ENCODE measurements at places on chromosomes 6 and 20. TPM values are rescaled to one million over a fixed set of nuclear protein-coding genes. Genes with fewer than 3 reads are reported as not detected.

GRCh38 chr20:672963-673602 is 2.5 kb downstream of the SCRT2 start:
- DNase-seq = no peak

GRCh38 chr6:157669747-157670216 is 153.3 kb upstream of the SNX9 start:
- DNase-seq = no peak

- no peak for DNase-seq
Observed at GRCh38 chr6:169038691-169039090, 215.0 kb downstream of the THBS2 start.

DNA sequence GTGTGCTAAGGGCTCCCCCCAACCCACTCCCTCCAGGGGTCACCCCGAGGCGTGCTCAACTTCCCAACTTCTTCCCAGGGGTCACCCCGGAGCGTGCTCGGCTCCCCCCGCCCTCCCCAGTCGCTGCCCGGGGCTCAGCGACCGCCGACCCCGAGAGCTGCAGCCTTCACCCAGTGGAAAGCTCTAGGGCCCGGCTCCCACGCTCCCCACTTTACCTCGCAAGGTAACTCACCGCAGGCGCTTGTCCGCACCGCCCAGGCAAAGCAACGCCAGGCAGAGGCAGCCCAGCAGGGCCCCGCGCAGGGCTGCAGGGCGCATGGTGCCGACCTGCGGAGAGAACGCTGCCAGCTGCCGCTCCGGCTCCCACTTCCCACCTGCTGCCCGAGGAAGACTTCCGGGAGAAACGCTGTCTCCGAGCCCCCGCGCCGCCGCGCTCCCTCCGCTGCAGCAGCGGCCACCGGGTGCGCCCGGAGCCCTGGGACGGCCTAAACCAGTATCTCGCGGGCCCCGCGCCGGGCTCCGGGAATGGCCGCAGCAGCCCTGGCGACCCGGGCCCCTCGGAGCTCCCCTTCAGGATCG is 396 bp downstream of the RNASET2 start:
- no peak for DNase-seq

DNA sequence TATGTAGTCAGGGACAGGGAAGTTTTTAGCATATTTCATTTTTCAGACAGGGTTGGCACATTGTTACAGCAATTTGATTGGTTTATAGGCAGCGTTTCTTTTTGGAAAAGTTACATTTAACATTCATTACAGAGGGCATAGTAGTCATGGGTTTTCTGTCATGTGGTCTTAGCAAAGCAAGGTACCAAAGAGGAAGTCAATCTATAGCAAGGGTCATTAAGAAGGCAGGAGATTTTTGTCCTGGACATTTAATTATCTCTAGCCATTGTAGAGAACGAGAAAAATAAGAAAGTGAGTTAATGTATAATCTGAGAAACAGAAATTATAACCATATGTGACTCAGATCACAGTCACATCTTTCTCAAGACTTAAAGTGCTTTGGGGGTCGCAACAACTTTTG is 47.4 kb downstream of the TPD52L1 start:
- DNase-seq = no peak

DNA sequence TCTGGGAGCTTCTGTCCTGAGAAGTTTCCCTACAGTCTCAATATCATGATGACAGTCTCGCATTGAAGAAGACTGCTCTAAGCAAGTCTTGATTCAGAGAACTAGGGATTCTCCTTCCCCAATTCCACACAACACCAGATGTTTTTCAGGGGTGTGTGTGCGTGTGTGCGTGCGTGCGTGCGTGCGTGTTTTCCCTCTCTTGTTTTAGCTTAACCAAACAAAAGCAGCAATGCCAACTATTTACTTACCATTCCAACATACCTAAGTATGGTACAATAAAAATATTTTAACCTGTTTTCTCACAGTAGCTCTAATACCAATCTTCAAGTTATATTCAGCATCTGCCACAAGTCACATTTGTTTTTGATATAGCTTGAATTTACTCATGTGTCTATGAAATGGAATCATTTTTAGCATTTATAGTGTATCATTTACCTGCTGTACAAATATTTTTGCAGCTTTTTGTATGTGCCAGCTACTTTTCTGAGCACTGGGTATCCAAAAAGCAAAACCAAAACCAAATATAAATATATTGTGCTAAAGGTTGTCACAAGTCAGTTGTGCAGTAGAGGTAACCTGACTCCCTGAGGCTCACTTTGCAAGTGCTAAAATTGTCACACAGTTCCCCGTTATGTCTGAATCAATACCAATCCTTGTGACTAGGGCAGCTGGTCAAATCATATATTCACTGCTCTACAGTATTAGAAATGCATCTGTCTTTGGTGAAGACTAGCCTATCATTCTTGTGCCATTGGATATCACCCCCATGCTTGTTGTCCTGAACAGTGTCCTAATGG is 21.7 kb upstream of the MYLIP start:
- DNase-seq = no peak

- no peak for DNase-seq
Observed at GRCh38 chr20:63004607-63005364, 2.0 kb downstream of the BHLHE23 start.

DNA sequence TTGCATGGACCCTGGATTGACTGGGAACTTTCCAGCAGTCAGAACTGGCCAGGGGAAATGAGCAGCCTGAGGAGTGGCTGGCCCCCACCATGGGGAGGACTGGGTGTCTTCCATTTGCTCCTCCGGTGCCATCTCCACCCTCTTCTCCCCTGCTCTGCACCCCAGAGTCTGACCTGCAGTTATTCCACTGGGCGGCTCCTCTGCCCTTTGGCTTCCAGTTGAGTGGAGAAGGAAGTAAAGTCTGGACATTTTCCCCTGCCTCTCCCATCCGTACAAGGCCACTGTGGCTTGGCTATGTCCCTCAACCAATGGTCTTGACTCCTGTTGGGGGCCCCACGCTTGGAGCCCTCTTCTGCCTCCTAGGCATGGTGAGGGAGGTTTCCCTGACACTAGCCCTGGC is 47.9 kb upstream of the NEDD9 start:
- no peak for DNase-seq

DNA sequence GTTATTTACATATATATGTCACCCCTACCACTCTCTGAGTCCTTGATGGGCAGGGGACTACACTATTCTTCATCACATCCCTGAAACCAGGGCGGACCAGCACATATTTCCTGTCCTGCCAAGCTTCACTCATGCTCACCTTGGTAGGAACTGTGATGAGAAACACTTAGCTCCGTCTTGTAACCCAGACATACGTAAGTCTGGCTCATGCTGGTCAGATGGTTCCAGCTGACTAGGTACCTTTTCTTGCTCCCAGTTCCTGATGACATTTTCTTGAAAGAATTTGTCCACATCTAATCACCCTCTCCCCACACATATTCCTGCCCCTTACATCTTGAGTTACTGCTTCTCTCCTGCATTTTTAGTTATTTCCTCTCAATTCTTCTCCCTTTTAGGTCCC is 122.2 kb upstream of the MYLIP start:
- DNase-seq = no peak

- DNase-seq = no peak
Observed at GRCh38 chr6:132725947-132726607, 12.2 kb upstream of the VNN1 start.

OPRL1 gene
- total RNA-seq = 0.41 TPM

CD24 gene
- 17.6 TPM for total RNA-seq

TIAM2 gene
- 2.5 TPM for total RNA-seq

RIPPLY2 gene
- total RNA-seq = not detected

UBE2V1 gene
- total RNA-seq = 104 TPM

CYP21A2 gene
- total RNA-seq = 0.92 TPM

Measured in GM12878 (cell line).